ENCODE measurements at places on chromosomes 5 and 9.

DNA sequence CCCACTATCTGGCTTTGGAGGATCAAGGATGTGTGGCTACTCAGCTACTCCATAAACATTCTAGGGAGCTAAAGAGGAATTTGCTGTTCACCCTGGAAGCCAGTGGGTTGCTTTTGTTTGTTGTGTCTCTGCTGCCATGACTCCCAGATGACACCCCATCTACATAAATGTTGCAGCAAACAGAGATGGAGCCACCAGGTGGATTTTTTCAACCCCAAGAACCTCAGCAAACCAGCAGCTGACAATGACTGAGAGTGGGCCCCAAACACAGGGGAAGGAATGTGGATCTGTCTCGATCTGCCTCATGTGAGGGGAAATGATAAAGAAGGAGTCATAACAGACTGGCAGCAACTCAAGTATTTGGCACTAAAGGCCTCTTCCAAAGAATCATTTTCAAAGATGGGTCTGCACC, 132.7 kb upstream of the TNC start:
- no peak for DNase-seq

DNA sequence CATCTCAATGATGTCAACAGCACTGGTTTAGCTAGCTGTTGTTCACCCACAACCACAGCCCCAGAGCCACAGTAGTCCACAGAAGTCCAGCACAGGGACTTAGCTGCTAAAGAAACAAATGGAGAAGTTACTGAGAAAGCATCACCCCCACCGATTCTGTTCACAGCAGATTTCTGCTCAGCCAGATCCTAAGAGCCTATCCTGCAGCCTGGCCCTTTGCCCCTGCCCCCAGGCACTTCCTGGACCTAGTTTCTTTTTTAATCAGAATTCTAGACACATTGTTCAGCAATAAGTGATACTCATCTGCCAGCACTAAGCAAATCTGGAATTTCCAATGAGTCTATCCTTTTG, 7.4 kb downstream of the B4GALT1 start:
- no peak for DNase-seq

DNA sequence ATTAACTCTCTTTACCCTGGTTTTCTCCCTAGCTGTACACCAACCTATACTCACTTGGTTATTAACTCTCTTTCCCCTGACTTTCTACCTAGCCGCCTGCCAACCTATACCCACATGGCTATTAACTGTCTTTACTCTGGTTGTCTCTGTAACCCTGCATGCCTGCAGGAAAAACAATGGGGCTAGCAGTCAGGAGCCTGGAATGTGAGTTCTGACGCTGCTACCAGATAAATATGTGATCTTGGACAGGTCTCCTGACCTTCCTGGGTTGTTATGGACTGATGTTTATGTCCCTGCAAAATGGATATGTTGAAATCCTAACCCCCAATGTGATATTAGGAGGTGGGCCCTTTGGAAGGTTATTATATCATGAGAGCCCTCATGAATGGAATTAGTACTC, 119.2 kb downstream of the SMARCA2 start:
- no peak for DNase-seq

DNA sequence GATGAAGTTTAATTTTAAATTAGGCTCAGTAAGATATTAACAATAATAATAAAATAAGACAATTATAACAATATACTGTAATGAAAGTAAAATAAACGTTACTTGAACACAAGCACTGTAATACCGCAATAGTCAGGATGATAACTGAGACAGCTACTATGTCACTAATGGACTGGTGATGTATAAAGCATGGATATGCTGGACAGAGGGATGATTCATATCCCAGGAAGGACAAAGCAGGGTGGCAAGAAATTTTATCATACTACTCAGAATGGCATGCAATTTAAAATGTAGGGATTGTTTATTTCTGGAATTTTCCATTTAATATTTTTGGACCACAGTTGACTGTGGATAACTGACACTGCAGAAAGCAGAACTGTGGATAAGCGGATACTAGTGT, 196.9 kb downstream of the VPS13A start:
- DNase-seq = no peak

- no peak for DNase-seq
These were observed 114.0 kb downstream of the MAT2B start for GRCh38 chr5:163619273-163619934.

GRCh38 chr5:4939042-4939781, 200.9 kb upstream of the ADAMTS16 start:
- DNase-seq = no peak

- DNase-seq = no peak
These were observed 34.3 kb upstream of the FSD1L start for GRCh38 chr9:105413525-105413924.

DNA sequence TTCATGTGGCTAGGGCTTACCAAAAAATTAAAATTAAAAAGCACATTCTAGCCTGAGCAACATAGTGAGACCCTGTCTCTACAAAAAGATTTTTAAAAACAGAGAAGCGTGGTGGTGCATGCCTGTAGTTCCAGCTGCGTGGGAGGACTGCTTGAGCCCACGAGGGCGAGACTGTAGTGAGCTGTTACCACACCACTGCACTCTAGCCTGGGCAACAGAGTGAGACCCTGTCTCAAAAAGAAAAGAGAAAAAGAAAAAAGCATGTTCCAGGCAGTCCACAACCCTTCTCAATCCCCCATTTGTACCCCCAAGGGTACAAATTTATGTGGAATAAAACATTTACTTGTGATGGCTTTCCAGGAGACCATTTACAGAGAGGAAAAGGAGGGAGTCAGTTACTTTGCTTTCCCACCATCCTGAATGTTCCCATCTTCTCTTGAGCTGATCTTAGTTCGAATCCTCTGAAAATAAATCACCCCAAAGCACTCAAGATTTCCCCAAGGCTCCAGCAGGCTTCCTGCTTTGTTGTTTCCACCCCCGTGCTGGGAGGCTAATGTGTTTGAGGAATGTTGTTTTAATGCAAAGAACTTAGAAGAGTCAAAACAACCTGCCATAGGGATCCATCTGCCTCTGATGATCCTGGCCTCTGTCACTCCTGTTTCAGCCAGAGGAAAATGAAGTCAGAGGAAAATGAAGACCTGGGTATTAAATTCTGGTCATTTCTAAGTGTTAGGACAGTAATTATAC, 384.7 kb downstream of the BNC2 start:
- DNase-seq = no peak

DNA sequence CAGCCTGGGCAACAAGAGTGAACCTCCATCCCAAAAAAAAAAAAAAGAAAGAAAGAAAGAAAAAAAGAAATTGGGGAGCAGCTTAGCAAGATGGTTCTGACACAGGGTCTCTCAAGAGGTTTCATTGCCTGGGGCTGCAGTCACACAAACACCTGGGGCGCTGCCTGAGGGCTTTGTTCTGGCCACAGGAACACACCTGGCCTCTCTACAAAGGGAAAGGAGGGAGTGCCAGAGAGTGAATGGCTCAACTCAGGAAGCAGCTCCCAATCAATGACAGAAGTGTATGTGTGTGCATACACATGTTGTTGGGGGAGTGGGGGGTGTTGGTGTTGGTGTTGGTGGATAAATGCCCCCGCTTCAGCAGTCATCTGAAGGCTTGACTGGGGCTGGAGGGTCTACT, 32.4 kb upstream of the CTNNA1 start:
- DNase-seq = no peak

DNA sequence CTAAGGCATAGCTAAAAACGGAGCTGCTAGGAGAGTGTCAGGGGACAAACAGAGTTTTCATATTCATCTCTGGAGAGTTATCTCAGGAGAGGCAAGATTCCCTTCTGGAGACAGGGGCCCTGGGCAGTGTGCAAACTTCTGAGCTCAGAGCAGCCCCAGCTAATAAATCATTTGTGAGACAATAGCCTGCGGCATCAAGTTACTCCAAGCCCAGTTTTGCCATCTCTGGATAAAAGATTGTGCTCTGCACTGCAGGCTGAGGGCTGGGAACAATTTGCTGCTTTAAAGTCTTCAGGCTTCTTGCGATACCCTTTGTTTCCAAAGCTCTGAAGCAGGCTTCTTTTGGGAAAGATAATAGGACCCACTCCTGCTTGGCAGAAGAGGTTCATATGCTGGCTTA, 164.3 kb upstream of the BRINP1 start:
- no peak for DNase-seq
